ENCODE measurements at places on chromosomes 12 and 14.

- no peak for DNase-seq
These were observed 523.2 kb upstream of the CCDC196 start for GRCh38 chr14:65962952-65963351.

- no peak for DNase-seq
These were observed 114.6 kb downstream of the FOXN3 start for GRCh38 chr14:89302396-89302950.

DNA sequence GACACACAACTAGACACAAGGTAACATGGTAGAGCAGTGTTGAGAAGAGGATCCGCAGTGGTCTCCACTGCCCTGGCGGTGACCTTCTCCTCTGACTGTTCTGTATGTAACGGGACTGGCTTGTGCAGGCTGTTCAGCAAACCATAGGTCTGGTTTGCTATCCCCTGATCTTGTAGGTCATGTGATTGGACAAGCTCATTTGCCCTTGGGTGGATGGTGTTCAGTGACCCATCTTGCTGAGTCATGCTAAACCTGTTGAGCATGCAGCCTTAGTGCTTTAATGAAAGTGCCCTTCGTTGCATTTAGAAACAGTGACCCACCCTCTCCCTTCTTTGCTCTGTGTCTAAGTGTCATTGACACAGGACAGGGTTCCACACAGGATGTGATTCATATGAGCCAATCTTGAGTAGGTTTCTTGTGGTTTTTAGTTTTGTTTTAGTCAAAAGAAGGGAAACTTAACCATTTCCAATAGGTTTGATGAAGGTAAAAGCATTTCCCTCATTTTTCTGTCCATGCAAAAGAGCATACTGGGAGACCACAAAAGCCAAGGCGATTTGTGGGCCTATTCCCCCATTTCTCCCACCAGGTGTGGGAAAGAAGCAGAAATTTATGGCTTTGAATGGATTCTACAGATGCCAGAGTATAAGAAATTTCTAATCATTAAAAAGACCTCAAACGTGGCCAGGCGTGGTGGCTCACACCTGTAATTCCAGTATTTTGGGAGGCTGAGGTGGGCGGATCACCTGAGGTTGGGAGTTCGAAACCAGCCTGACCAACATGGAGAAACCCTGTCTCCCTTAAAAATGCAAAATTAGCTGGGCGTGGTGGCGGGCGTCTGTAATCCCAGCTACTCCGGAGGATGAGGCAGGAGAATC, 32.6 kb upstream of the HIF1A start:
- no peak for DNase-seq

- DNase-seq = no peak
These were observed 122.1 kb upstream of the NRXN3 start for GRCh38 chr14:78048120-78048519.

DNA sequence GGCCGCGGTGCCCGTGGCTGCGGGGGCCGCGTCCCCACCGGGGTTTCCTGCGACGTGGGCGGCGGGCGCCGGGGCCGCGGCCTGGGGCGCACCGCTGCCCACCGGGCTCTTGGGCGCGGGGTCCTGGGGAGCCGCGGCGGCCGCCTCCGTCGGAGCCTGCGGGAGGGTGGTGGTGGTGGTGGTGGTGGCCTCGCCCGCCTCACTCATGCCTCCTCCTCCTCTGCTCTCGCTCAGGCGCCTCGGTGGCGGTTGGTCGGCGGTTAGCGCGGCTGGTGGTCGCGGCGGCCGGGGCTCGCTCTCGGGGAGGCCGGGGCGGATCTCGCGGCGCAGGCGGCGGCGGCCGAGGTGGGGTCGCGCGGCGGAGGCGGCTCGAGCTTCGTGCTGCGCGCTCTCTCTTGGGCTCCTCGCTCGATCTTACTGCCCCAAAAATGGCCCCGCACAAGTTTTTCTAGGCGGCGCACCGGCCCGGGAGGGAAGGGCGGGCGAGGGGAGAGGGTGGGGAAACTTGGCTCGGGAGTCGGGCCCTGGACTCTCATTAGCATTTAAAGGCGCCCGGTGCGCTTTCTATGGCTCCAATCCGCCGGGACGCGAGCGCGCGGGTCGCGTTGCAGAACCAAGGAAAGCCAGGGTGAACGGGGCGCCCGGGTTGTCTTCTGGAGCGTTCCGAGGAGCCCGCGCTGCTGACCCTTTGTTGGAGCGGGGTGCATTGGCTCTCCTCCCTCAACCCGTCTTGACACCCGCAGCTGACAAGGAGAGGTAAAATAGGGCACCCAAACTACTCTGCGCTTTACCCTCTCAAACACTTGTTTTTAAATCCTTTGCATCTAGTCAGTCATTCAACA, at the start of gene YBX3:
YBX3 (minus strand) TSS at position 419 of the 842 bp plus-strand sequence; CDS start at position 207, 212 bp downstream.
- DNase-seq = peak; percentile 26

- DNase-seq = peak; percentile 72
These were observed 6.2 kb downstream of the AMN start for GRCh38 chr14:102928412-102929240.

All from stimulated activated CD8-positive, alpha-beta memory T cell treated with anti-CD3 and anti-CD28 coated beads, Interleukin-2, amount 100 ng/mL, for 1 hour (primary cell).